ENCODE measurements at places on chromosomes 2 and 18.

DNA sequence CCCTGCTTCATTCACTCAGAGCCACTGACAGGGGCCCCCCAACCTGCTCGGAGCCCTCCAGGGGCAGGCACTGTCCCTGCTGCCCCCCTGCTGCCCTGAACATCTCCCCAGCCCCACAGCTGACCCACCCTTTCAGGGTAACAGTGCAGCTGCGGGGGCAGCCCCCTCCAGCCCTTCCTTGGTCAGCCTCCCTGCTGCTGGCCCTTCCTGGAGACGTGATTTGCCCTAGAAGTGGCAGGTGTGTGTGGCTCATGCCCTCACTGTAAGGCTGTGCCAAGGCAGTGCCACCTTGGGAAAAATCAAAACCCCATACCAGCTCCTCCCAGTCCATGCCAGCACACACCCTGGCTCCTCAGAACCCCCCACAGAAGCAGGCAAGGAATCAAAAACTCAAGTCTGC, 184.2 kb upstream of the HDAC4 start:
- no peak for DNase-seq

- DNase-seq, result no peak
Observed at GRCh38 chr2:70728128-70728527, 39.9 kb downstream of the ADD2 start.

DNA sequence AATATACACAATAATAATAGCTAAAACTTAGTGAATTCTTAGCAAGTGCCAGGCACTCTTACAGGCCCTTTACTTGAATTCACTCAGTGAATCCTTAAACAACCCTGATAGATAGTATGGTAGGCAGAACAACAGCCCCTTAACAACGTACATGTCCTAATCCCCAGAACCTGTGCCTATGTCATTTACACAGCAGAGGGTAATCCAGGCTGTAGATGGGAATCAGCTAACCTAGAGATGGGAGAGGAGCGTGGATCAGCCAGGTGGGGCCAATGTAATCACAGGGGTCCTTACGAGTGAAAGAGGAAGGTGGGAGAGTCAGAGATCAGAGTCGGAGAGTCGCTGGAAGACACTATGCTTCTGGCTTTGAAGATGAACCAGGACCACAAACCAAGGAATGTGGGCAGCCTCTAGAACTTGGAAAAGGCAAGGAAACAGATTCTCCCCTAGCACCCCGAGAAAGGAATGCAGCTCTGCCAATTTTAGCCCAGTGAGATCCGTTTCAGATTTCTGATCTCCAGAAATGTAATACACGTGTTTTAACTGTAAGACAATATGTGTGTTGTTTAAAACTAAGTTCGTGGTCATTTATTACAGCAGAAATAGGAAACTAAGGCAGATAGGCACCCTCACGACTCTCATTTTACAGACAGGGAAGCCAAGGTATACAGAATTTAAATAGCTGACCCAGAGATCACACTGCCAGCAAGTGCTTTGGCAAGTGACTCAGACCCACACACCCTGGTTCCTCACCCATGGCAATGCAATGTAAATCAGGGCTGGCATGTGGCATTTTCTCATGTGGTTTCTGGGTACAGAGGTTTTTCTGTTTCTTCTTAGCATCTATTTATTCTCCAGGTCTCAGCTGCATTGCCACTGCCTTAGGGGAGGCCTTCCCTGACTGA, 68.9 kb downstream of the DOCK10 start:
- DNase-seq, result no peak

- DNase-seq, result no peak
Observed at GRCh38 chr2:2560374-2561015, 229.4 kb upstream of the MYT1L start.

GRCh38 chr2:213101692-213102460, 49.5 kb downstream of the IKZF2 start:
- no peak for DNase-seq

DNA sequence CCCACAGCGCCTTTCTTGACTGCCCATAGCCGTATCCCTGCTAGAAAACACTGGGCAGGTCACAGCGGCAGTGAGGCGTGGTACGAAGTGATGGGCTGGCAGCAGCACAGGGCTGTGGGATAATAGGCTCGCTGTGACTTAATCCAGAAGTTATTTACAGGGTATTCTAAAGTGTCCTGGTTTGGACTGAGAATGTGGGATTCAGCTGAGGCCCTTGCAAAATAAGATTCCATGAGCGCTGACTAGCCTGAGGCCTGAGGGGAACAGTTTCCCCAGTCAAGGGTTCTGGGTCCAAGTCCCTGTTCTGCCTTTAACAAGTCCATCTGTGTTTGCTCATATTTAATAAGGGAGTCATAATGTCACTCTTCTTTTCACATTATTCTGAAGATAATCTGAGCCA, 34.6 kb downstream of the SETBP1 start:
- DNase-seq, result no peak

DNA sequence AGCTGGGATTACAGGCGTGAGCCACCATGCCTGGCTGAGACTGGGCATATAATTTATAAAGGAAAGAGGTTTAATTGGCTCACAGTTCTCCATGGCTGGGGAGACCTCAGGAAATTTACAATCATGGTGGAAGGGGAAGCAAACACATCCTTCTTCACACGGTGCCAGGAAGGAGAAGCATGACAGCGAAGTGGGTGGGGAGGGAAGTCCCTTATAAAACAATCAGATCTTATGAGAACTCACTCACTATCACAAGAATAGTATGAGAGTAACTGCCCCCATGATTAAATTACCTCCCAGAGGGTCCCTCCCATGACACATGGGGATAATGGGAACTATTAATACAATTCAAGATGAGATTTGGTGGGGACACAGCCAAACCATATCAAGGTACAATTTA, 7.8 kb upstream of the LCLAT1 start:
- no peak for DNase-seq

DNA sequence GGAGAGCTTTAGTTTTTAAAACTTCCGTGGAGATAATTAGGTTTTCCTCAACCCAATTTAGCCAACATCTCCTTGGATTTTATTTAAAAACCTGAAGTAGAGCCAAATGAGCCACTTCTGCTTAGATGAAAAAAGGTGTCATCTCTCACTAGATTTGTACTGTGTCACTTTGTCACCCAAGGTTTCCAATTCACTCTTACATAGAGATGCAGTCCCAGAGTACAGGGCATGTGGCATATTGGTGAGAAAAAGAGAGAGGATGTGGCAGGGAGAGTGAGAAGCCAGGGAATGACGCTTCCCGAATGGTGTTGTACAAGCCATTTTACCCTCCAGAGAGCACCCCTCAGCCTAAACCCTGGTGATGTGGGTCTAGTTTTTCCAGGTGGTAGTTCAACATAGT, 44.4 kb upstream of the CTLA4 start:
- no peak for DNase-seq

All from stimulated activated CD4-positive, alpha-beta T cell treated with anti-CD3 and anti-CD28 coated beads, Interleukin-1b, Interleukin-23, amount 100 ng/mL, for 1 hour (primary cell).